ENCODE measurements at places on chromosomes 3 and 15.

DNA sequence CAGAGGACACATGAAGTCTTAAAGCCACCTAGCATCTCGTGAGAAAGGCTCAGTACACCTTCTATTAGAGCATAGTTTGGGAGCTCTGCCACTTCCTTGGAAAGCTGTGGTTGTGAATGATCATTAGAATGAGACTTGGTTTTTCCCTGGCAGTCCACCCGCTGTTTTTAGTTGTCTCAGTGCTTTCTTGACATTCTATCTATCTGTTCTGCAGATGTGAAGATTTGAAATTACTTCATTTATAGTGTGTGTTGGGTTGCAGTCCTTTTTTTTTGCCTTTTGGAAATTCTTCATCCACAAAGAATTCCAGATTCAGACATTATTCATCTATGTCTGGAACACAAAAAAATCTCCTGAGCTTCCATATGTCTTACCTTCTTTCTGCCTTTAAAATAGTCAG lies 23.7 kb downstream of the PPP2R3A start:
- DNase-seq, result no peak

DNA sequence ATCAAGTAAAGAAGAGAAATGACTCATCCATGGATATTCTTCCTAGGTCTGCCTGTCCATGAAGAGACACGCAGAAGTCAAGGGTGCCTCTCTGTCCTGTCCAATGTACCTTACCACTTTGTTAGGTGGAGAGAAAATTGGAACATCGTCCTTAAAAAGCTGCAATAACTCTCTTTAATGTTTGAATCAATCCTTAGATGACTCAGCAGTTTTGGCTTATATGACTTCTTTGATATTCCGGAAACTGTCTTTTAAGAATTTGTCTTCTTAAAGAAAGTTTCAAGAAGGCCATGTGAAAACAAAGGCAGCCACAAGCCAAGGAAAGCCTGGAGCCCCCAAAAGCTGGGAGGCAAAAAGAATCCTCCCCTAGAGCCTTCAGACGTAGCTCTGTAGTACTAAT lies 49.2 kb downstream of the MRPL3 start:
- no peak for DNase-seq

- no peak for DNase-seq
Measured at GRCh38 chr3:37808656-37809055, 53.0 kb upstream of the CTDSPL start.

GRCh38 chr15:55858661-55859060 lies 115.7 kb upstream of the PRTG start:
- no peak for DNase-seq

Data from hippocampal formation (tissue), 2 donors.